NCI-H446 treated with DMSO at 0.1 percent for 48 hours (cell line): ENCODE measurements at places on chromosomes 1 and 21.

GRCh38 chr1:4109628-4109940, 209.5 kb upstream of the C1orf174 start:
- DNase-seq = no peak

DNA sequence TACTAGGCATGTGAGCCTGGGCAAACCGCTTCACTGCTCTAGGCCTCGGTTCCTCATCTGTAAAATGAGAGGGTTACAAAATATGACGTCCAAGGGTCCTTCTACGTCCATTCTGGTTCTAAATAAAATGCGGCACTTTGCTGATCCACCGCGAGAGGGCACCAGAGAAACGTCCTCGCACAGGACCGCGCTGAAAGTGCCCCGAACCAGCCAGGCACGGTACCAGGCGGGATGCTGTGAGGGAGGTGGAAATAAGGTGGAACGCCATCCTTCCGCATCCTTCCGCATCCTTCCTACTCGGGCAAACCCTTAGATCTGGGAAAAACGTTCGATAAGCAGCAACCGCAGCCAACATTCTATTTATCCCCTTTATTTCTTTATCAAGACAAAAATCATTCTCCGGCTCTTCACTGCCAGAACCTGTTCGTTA, 60.3 kb upstream of the KRTAP19-8 start:
- peak; percentile 27 for DNase-seq

DNA sequence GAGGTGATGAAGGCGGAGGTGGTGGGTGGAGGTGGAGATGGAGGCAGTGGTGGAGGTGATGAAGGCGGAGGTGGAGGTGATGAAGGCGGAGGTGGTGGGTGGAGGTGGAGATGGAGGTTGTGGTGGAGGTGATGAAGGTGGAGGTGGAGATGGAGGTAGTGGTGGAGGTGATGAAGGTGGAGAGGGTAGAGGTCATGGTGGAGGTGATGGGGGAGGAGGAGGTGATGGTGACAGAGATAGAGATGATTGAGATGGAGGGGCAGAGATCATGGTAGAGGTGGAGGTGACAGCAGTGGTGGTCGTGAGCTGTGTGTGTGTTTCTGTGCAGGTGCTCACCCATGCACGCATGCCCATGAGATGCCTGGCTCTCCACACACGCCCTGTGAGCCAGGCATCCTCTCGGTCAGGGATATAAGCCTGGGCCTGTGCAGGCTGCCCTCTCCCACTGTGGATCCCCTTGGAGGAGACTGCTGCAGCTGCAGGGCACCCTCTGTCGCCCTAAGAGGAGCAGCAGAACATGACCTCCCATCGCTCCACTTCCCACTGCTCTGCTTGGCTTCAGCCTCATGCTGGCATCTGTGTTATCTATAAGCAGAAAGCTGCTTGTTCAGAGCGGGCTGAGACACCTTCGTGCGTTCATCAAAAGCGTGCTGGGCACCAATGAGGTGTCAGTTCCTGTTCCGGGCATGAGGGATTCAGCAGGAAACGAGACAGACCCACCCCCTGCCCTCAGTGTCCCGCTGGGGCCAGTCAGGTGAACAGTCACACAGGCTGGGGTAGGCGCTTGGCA, 20.5 kb upstream of the NPHP4 start:
- DNase-seq = no peak

DNA sequence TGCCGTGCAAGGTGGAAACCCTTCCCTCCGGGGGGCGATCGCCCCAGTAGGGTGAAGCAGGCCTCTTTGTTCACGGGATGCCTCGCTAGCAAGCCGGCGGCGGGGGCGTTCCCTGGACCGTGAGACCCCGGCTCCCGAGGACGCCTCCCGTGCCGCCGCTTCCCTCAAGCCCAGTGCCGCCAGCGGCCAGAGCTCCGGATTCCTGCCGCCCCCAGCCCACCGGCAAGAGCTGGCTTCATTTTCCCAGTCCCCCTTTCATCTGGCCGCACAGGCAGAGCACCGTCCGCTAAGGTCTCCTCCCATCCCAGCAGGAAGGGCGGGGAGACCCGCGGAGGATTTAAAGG, 16.3 kb downstream of the IER5 start:
- no peak for DNase-seq

DNA sequence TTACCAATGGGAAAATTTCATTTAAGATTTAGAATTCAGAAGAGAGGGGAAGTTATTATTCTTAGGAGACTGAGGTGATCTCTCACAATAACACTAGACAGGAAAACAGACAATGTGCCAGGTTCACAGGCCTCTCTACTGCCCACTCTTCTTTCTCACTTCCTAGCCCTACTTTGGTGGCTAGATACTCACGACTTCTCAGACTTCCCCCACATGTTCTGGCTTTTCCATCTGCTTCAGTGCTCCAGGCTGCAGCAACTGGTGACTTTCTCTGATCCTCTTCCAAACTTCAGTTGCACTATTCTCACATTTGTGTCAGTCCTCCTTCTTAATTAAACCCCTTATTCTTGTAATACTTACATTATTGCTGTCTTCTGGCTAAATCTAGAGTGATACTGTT, 208.7 kb upstream of the KCTD3 start:
- DNase-seq = no peak

DNA sequence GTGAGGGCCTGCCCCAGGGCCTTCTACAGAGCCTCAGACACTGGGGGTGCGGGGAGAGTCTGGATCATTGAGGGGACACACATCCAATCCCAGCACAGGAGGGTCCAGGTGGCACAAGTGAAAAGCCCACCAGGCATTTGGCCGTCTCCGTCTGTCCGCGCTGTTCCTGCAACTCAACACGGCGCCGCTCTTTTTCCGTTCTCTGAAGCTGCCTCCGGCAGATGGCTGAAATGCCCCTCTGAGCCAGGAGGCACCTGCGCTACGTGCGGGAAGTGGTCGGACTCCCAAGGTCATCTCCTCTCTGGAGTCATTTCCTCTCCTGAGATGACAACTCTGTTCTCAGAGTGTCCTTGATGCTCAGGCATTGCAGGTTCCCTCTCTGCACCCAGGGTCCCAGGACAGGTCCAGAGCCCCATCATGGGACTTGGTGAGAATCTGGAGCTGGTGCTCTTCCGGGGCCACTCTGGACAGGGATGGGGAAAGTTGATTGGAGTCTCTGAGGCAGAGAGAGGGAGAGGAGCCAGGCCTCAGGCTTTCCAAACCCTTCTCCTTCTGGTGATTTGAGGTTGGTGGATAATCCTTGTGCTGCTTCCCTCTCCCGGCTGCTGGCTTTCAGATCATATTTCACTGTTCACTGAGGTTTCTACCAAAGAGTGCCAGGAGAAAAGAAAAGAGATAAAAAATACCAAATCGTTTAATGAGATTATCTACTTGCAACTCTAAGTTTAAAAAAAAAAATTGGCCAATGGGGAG, 14.0 kb upstream of the MIXL1 start:
- no peak for DNase-seq

- DNase-seq = no peak
Measured at GRCh38 chr1:9201401-9202239, 33.0 kb upstream of the H6PD start.

DNA sequence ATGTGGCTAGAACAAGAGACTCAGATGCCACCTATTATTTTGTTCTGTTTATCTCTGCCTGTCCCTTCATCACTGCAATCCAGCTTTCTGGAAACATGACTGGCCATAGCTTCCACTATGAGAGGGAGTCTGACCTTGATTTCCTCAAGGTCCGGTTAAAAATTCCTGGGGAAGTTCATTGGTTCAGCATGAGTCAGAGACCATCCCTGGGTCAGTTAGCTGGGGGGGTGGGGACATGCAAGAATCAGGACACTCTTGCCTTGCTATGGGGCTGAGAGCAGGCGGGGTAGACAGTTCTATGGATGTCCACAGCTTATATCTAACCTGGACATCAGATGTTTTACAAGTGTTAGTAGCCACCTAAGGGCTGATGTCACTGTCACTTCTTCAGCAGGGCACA, 81.1 kb downstream of the TENT5C start:
- DNase-seq = no peak
